ENCODE measurements at places on chromosomes 11 and 22.
A peak's percentile ranks its signal among the peaks of the same experiment; 100 is the strongest.

- DNase-seq, result no peak
Measured at GRCh38 chr22:17665854-17666253, 27.3 kb downstream of the BCL2L13 start.

GRCh38 chr11:119624629-119625028 lies 104.4 kb downstream of the NECTIN1 start:
- no peak for DNase-seq

GRCh38 chr22:39469326-39469680 lies 12.5 kb downstream of the MGAT3 start:
- no peak for DNase-seq

- no peak for DNase-seq
Measured at GRCh38 chr11:33067294-33067693, 27.9 kb downstream of the TCP11L1 start.

- no peak for DNase-seq
Measured at GRCh38 chr22:23404689-23405365, 175.3 kb downstream of the IGLL1 start.

DNA sequence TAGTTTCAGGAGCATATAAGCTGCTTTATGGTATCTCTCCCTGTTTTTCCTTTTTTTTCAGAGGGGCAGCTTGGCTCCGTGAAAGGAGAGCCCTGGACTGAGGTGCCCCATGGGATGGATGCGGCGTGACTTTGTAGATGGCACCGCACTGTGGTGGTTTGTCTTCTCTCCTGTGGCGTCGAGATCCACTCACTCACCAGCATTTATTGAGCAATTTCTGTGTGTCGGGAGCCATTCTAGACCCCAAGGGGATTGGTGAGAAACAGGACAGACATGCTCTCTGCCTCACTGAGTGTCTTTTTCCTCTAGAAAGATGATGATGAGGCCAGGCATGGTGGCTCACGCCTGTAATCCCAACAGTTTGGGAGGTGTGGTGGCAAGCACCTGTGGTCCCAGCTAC lies 55.9 kb upstream of the PHF21B start:
- DNase-seq, result no peak

- no peak for DNase-seq
Measured at GRCh38 chr11:128707681-128708080, 13.8 kb downstream of the FLI1 start.

DNA sequence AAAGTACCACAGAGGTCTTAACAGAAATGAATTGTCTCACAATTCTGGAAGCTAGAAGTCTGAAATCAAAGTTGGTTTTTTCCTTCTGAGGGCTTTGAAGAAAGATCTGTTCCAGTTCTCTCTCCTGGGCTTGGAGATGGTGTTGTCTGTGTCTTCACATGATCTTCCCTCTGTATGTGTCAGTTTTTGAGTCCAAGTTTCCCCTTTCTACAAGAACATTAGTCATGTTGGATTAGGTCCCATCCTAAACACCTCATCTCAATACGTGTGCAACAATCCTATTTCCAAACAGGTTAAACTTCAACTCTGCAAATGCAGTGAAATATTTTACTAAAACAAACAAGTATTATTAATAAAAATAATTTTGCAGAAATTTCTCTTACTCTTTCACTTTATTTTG lies 3.1 kb upstream of the PTS start:
- no peak for DNase-seq

DNA sequence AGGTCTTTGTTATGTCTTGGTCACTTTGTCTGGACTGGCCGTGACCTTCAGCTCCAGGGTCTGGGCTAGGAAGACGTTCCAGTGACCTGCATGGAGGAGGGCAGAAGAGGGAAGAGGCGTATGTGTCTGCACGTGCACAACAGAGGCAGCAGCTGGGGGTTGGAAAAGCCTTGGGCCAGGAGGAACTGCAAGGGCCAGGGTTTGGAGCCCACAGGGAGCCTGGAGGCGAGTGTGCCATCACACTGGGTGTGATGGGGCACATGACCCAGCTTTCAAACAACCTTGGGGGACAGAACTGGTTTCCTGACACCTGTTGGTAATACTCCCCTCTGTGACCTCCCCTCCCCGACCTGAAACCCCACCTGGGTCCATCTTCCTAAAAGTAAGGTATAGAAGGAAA lies 34.7 kb downstream of the CHRDL2 start:
- no peak for DNase-seq

GRCh38 chr22:38947321-38948140 lies 9.9 kb upstream of the APOBEC3A start:
- DNase-seq, result no peak

DNA sequence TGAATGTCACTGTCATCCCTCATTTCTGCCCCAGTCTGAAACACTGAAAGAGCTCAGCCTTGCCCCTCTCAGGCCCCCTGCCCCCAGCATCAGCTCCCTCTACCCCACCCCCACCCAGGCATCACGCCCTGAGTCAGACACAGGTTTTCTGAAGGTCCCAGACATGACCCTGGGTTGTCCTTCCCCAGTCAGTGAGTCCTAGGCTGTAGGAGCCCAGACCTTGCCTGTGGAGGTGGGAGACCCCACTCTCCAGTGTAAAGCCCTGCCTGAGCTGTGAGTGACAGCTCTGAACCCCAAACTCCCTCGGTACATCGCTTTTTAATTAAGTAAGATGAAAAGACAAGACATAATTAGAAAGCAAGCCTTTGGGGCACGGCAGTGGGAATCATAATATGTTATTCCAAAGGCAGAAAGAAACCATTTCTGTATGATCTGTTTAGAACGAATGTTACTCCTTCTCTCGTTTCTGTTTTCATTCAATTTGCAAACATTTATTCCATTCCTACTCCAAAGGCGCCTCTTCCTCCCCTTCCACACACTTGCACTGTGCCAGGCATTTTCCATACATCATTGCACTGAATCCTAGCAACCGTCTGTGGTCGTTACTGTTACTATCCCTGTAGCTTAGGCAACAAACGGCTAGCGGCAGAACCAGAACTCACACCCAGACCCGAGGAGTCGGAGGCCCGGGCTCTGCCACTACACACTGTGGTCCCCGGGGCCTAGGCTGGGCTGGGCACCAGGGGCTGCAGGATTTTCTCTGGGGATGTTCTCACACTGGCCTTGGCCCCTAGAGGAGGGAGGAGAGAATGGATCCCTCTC lies 63.4 kb downstream of the CD6 start:
- no peak for DNase-seq

DNA sequence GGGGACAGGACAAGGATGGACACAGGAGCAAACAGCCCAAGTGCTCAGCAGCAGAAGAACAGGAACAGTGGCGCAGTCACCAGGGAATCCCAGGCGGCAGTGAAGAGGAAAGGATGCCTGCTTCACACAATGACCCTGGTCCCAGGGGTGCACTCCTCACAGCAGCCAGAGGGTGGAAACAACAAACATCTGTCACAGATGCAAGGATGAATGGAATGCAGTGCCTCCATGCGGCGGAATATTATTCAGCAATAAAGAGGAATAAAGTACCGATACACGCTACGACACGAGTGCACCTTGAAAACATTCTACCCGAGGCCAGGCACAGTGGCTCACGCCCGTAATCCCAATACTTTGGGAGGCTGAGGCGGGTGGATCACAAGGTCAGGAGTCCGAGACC lies 12.7 kb downstream of the CSNK1E start:
- DNase-seq, result no peak

GRCh38 chr11:120509346-120510053 lies 2.0 kb upstream of the GRIK4 start:
- no peak for DNase-seq

GRCh38 chr22:17113600-17113999 lies 7.6 kb downstream of the TMEM121B start:
- DNase-seq, result no peak

DNA sequence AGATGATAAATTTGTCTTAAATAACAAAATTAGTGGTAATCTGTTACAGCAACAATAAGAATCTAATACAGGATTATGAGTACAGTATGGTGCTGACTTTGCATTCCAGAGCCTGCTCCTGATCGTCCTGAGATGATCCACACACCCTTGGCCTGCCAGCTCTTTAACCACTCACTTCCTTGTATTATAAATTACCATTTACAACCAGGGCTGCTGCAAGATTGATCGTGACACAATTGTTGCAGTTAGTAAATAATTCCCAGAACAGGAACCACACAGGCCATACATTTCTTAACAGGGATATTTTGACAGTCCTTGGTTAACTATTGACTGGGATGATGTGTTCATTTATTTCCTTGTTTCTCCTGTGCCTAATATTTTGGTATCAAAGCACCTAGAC lies 3.8 kb upstream of the CBLIF start:
- DNase-seq, result no peak

DNA sequence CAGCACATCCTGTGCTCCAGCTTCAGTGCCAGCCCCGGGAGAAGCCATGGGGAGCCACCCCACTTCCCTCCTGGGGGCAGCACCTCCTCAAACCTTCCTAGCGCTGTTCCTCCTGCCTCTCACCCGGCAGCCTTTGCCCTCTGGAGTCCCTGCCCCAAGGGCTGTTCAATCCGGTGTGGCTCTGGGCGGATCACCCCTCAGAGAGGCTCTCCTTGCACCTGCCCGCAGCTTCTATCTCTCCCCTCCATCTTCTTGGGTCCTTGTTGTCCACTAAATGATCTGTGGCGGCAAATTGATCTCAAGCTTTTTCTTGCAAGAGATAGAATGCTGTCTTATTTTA lies 18.1 kb upstream of the CDKN1C start:
- no peak for DNase-seq

DNA sequence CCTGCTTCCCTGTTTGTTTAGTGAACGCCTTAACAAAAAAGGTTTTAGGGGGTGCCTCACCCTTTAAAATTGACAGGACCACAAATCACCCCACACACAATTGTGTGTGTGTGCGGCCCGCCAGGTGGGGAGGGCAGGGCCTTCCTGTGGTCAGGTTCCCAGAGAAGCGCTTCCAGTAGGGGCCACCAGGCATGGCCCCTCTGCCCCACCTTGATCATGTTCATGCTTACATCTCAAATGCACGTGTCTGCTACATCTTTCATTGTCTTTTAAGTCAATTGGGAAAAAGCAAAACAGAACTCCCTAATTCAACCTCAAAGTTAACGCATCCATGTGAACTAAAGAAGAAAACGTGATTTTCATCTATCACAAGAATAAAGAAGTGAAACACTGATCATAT lies 1335.3 kb downstream of the TBC1D22A start:
- no peak for DNase-seq

- DNase-seq, result peak; percentile 95
Measured at GRCh38 chr11:9573052-9573774, at the start of gene WEE1. TSS of gene WEE1 (plus strand) at chr11:9573670. CDS start at chr11:9573934, 264 bp downstream.

GRCh38 chr11:66339686-66340483 lies 3.7 kb upstream of the RIN1 start:
- no peak for DNase-seq

DNA sequence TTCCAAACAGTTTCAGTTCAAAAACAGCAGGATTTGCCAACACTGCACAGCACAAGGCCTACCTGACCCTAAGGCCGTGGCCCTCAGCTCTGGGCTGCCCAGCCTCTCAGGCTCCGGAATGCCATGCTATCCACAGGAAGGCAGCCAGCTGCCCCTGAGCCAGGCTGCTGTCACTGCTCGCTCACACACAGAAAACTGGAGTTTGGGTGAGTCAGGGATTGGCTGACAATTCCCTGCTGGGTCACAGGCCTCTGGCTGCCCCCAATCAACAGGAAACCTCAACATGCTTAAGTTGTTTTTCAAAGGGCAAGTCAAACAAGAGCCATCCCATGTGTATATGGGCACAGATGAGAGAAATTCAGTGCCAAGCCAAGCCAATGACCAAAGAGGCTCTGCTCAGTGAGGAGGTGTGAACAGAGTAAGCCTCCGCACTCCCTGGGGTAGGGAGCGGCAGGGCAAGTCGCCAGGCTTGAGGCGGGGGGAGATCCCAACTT lies 50.2 kb downstream of the RPL27A start:
- no peak for DNase-seq

DNA sequence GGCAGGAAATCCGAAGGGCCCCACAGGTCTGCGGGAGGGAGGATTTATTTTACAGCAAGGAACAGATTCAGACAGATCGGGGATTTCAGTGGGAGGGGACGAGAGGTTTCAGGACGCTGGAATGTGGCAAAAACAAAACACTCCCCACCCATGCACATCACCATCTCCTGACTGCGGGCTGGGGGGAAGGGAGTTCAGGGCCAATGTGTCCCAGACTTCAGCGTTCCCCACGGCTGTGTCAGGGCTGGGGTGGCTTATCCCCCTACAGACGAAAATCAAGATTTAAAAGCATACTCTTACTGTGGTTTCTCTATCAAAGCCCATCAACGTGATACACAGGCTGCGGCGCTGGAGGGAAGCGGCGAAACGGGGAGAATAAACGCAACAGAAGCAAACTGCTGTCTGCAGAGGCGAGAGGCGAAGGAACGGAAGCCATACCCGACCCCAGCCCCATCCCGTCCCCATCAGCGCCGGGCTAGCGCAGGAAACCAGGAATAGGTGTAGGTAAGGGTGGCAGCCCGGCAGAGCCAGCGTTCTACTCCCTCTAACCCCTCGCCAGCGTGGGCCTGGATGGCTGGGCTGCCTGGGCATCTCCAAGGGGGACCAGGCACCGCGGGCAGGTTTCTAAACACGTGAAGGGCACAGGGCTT lies 2.7 kb downstream of the TENM4 start:
- no peak for DNase-seq

DNA sequence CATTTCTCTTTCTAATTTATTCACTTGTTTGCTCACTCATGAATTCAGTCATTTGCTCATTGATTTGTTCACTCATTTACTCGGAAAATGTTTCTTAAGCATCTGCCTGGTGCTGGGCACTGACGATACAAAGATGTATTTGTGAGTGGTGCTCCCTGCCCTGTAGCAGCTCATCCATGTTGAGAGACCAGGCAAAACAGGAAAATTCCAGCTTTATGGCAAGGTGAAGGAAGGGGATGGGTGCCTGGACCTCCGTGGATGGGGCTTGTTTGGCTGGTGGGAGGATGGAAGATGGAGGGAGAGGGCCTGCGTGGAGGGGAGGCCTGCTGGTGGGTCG lies 53.1 kb downstream of the TBC1D22A start:
- no peak for DNase-seq

- DNase-seq, result no peak
Measured at GRCh38 chr11:75591966-75592365, 29.9 kb downstream of the SERPINH1 start.

DNA sequence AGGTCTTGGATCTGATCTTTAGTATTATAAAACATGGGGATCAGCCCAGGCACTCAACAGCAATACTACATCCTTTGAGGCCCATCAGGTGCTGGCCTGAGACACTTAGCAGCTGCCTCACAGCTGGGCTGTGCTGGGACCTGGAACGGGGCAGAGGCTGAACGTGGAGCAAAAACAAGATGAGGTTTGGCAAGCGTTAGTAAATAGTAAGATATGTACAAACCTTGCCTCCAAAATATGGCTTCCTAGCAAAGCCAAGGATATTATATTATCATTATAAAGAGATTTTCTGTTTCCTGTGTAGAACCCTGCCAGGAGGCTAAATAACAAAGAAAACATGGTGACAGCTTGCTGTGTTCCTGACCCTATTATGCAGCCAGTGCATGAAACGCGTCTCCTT lies 60.0 kb upstream of the SPON1 start:
- DNase-seq, result no peak
